ENCODE measurements at places on chromosomes 6 and 20.

GRCh38 chr6:111809766-111810165 lies 63.5 kb downstream of the FYN start:
- no peak for DNase-seq

- no peak for DNase-seq
Observed at GRCh38 chr20:25496165-25496967, 88.9 kb downstream of the GINS1 start.

- no peak for DNase-seq
Observed at GRCh38 chr20:23658336-23658735, 20.6 kb upstream of the CST3 start.

DNA sequence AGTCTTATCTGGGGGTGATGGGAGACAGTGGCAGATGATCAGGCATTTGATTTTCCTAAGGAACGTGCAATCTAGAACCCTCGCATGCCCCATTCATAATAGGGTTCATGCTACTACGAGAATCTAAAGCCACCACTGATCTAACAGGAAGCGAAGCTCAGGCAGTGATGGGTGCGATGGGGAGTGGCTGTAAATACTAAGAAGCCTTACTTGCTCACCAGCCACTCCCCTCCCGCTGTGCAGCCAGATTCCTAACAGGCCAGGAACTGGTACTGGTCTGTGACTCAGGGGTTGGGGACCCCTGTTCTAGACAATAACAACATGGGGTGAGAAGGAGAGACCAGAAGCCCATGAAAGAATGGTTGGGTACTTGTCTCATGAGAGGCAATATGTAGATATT lies 4.5 kb downstream of the TREML4 start:
- no peak for DNase-seq

DNA sequence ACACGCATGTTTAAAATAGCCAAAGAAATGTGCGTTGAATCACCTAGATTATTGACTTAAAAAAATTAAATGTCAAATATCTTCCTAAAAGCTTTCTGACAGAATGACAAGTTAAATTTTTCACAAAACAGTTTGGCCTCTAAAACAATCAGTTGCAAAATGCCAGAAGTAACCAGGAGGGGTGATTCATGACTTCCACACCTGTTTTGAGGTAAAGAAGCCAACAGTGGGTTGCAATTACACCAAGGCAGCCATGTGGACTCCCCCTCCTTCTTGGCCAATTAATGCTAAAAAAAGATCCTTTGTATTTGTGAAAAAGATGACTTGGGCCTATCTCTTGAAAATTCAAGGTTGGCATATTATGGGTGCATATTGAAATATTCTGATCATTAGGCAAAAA lies 424.8 kb downstream of the CBLN4 start:
- no peak for DNase-seq

DNA sequence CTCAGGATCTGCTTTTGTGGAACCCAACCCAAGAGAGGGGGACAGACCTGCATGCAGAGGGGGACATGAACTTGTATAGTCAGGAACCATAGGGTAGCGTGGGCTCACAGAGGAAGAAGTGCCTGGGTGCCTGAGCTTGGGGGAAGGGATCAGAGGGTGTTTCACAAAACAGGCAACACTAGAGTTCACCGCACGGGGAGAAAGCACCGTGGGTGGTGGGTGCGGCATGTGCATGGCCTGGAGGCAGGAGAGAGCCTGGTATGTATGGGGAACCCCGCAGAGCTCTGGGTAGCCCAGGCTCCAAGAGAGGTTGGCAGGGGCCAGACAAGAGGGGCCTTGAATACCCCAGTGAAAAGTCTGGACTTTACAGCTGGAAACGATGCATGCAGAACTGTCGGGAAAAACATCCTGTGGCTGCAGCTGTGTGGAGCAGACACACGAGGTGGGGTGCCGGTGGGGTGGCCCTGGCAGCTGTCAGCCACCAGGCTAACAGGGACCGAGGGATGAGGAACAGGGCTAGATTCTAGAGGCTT lies 6.7 kb upstream of the EMILIN3 start:
- DNase-seq, result no peak

DNA sequence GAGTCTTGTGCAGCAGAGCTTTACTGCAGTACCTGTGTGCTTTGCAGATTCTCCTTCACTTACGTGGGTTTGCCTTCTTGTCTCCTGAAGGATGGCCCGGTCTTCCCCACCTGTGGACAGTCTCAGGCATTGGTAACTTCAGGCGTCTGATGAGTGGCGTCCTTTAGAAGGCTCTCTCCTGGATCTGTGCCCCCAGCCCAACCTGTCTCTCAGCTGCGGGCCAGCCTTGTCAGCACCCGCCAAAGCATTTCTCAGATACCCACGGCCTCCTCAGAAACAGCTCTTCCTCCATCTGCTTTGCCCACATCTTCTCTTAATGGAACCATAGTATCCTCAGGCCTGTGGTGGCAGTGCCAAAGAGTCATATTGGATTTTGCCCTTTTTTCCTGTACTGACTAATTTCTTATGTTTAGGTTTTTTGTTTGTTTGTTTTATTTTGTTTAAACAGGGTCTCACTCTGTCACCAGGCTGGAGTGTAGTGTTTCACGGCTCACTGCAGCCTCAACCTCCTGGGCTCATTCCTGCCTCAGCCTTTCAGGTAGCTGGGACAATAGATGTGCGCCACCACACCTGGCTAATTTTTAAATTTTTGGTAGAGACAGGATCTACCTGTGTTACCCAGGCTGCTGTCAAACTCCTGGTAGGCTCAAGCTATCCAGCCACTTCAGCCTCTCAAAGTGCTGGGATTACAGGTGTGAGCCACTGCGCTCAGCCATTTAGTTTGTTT lies 96.6 kb downstream of the ARID1B start:
- DNase-seq, result no peak

- DNase-seq, result no peak
Observed at GRCh38 chr20:24095756-24096155, 107.2 kb upstream of the GGTLC1 start.

GRCh38 chr6:55047451-55048044 lies 126.8 kb upstream of the HCRTR2 start:
- no peak for DNase-seq

GRCh38 chr6:25354078-25354932 lies 75.1 kb downstream of the CARMIL1 start:
- DNase-seq, result no peak

DNA sequence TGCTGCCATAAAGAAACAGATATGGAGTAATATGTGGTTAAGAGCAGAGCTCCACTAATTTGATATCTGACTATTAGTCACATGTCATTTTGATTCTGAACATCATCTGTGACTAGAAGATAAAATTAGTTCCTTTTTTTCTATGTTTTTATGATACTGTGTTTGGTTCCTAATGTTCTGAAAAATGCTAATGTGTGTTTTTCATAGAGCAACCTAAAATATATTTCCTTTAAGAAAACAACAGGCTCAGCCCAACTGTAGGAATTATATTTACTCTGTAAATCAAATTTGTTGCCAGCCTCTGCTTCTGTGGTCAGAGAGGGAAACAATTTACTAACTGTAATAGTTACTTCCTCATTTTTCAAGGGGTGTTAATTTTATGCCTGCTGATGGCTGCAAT lies 33.3 kb upstream of the TXLNB start:
- no peak for DNase-seq

DNA sequence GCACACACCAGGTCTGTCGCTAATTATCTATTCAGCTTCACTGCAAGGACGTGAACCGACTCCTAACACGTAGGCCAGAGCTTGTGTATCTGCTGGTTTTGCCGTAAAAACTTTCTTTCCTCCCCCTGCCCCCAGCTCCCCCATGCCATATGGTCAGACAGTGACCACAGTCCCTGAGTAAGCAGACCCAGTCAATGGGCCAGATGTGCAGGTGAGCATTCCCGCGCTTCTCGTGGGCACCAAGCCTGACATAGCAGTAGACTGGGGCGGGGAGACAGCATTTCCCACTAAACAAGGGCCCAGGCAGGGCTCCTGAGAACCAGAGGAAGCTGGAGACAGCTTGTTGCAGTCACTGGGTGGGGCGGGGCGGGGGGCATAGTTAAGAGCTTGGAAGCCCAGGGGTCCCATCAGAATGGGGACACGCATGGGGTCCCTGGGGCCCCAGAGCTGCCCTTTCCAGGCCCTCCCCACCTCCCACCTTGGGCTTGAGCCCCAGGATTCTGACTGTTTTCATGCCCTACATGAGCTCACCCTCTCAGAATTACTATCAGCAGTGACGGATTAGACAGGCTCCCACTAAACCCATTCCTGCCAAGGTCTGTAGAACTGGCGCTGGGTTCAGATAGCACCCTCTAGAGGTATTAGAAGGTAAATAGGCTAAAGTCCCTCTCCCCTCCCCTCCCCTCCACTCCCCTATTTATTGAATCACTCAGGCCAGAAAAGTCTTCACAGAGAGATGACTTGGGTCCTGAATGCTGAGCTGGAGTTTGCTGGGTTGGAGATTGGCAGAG lies 51.8 kb downstream of the CDH26 start:
- DNase-seq, result no peak

GRCh38 chr6:135820340-135820739 lies 31.2 kb upstream of the PDE7B start:
- no peak for DNase-seq

GRCh38 chr6:155829646-155830045 lies 374.0 kb upstream of the NOX3 start:
- DNase-seq, result no peak

DNA sequence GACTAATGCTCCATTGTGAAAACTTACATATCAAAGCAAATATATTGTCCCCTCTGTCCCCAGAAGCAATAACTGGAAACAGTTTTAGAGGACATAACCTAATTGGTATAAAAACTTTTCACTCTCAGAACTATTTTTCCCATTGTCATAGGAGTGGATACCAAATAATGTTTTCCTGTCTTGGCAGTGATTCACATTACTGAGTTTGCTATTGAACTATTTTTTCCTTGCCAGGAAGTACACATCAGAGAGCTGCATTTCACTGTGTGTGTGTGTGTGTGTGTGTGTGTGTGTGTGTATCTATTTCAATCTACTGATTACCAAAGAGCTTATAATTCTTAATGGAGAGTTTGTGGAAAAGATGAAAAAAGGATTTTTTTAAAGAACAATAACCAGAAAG lies 45.4 kb downstream of the AKAP12 start:
- no peak for DNase-seq

DNA sequence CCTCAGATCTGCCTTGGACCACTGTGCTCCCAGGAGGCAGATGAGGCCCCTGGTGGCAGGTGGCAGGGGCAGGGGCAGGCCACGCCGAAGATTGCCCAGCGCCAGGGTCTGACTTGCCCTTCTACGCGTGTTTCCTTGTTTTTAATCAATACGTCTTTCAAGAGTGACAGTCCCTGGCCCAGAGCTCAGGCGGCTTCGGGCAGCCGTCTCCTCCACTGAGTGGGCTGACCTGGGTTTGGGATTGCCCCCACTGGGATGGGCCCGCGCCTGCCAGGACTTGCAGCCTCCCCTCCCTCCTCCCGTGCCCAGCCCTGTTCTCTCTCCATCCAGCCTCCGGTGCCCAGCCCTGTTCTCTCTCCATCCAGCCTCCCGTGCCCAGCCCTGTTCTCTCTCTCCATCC lies 21.2 kb downstream of the FRMD1 start:
- no peak for DNase-seq

All from activated CD4-positive, alpha-beta T cell treated with anti-CD3 and anti-CD28 coated beads for 1 hour (primary cell).